WTC11 (cell line): ENCODE measurements at places on chromosomes 12 and 14. TPM values are rescaled to one million over a fixed set of nuclear protein-coding genes. Genes with fewer than 3 reads are reported as not detected.

Gene SLC2A13
- total RNA-seq, result 12.5 to 15.3 TPM (median 13.1 TPM) in 3 replicates

Gene ESPL1
- total RNA-seq, result 41.5 to 61.4 TPM (median 48.5 TPM) in 3 replicates

Gene ALG10B
- total RNA-seq, result 2.8 to 3.5 TPM (median 3.3 TPM) in 3 replicates

Gene PIWIL1
- total RNA-seq, result not detected in 3 replicates

Gene BDKRB1
- total RNA-seq, result 0.11 to 0.27 TPM in 2 of 3 replicates, not detected in the other

Gene A2M
- 1.9 to 3.4 TPM (median 3.3 TPM) in 3 replicates for total RNA-seq

Gene GPR84
- total RNA-seq, result 0.13 TPM in 1 of 3 replicates, not detected in the others

Gene TOX4
- total RNA-seq, result 49.1 to 53.0 TPM (median 52.4 TPM) in 3 replicates

Gene CELA1
- not detected in 3 replicates for total RNA-seq

Gene PROX2
- total RNA-seq, result 0.04 to 0.27 TPM in 2 of 3 replicates, not detected in the other

Gene TTC5
- 15.9 to 19.2 TPM (median 18.1 TPM) in 3 replicates for total RNA-seq

Gene IAPP
- not detected in 3 replicates for total RNA-seq

Gene TSHR
- 0.16 TPM in 1 of 3 replicates, not detected in the others for total RNA-seq
